ENCODE measurements at places on chromosomes 12 and 14.

GRCh38 chr14:58607131-58607951, 30.4 kb upstream of the DACT1 start:
- no peak for DNase-seq

- DNase-seq = no peak
These were observed 66.7 kb upstream of the ATP2B1 start for GRCh38 chr12:89775063-89775985.

- DNase-seq = no peak
These were observed 180.6 kb downstream of the AACS start for GRCh38 chr12:125245581-125246557.

DNA sequence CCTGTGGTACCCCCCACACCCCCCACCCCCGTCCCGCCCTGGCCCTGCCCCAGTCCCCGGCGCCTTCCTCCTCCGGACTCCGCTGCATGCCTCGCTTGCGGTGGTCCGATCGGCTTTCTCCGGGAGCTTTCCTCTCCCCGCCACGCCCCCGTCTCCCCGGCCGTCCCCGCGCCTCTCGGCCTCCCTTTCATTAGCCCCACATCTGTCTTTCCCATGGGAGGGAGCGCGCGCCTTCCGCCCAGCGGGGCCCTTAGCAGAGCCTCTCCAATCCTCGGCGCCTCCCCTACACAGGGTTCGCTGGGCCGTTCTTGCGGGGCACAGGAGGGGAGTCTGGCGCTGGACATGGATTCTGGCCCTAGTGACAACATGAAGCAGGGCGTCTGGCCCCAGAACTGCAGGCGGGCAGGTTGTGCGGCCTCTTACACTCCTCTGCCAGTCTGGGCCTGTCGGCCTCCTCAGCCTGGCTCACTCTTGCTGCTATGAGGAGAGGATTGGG, 1.5 kb upstream of the EFS start:
- DNase-seq = peak; percentile 67
